ENCODE measurements at places on chromosomes 5 and 9.

DNA sequence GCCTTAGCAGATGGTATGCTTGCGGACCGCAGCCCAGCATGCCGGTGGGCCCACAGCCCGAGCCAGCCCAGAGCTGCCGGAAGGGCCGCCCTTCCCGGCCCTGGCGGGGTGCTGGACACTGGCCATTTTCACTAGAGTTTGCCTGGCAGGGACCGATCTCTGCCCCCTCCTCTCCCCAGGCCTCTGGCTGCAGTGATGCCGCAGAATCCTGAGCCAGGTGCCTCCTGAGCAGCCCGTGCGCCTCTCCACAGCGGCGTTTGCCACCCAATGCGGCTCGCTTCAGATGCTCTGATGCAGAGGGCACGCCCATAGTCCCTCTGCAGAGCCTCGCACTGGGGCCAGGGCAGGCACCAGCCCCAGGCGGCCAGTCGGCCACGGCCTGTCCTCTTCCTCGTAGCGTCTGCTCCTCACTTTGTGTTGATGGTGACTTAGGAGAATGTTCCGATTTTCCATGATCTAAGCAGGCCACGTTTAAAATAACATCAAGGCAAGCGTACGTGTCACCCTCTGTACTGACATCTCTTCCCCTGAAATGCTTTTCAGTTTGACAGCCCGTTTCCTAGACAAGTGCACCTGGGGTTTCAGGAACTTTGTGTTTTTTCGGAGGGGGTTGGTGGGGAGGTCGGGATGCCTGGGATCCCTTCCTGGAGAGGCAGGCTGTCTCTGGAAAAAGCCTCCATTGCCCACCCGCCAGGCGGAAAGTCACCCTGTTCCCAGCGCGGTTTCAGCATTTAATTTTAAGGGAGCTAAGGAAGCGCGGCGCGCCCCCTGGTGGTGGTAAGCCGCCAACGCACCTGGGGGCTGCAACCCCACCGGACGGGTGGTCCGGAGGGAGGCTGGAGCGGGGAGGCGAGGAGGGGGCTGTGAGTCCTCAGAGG is 29.8 kb upstream of the HMCN2 start:
- peak; percentile 65 for DNase-seq

- DNase-seq = no peak
These were observed 168.4 kb downstream of the TTLL11 start for GRCh38 chr9:121924700-121925099.

- no peak for DNase-seq
These were observed 42.7 kb upstream of the SPINK14 start for GRCh38 chr5:148125641-148126040.

GRCh38 chr5:149640350-149640999 is 59.2 kb downstream of the ARHGEF37 start:
- no peak for DNase-seq

- no peak for DNase-seq
These were observed 20.5 kb downstream of the ELP1 start for GRCh38 chr9:108913391-108913790.

- no peak for DNase-seq
These were observed 578.1 kb downstream of the CSNK1G3 start for GRCh38 chr5:124090115-124090514.

DNA sequence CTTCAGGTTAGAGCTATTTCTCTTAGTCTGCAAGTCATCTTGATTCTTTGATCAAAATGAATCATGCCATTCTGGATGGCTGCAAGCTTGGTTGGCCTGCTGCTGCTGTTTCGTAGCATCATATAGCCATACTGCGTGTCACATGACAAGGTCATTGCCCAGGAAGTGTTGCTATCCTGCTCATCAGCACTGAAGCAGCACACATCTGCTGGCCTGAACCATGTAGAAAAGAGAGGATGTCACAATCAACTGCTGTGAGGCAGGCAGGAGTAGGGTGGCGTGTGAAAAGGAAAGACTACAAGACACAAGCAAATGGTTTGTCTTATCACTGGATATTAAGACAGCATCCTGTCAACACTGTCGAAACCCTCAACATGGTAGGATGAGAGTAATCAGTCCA is 376.7 kb upstream of the RORB start:
- no peak for DNase-seq

DNA sequence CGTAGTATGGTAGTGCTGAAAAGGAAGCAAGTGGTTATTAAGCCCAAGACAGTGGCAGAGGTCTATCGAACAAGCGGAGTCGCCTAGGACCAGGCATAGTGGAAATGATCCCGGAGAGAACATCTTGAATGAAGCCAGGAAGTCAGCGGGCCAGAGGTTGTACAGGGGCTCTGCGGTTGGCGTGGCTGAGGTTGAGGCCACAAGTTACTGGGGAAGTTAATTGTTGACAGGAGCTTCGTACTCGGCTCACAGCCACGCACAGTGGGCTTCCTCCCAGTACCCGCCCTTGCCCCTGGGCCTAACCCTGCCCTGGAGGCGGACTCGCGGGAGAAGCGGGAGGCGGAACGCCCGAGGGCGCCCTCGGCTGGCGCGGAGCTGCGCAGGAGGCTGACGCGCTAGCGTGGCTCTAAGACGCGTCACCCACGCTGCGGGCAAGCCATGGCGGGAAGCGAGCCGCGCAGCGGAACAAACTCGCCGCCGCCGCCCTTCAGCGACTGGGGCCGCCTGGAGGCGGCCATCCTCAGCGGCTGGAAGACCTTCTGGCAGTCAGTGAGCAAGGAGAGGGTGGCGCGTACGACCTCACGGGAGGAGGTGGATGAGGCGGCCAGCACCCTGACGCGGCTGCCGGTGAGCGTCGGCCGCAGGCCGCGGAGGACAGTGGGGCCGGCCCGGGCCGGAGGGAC is at the start of gene FBXO4:
FBXO4 (plus strand) TSS at position 410 of the 683 bp plus-strand sequence; CDS start at position 439, 29 bp downstream.
- DNase-seq = peak; percentile 90

GRCh38 chr5:43041669-43042175 is 1.6 kb upstream of the ANXA2R start:
- peak; percentile 82 for DNase-seq

DNA sequence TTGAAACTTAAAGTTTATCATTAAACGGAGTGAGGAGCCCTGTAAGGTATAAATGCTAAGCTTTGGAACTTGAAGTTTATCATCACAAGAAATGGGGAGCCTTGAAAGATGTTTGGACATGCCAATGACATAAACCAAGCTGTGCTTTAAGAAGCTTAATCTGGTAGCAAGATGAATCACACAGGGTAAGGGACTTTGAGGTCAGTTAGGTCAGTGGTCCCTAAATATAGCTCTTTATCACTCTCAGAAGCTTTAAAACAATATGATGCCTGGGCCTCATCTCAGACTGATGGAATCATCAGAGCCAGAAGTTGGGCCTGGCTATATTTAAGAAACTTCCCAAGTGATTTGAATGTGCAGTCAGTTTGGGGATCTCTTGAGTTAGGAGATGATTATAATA is 85.7 kb downstream of the TNC start:
- no peak for DNase-seq

- no peak for DNase-seq
These were observed 107.6 kb upstream of the MPDZ start for GRCh38 chr9:13386935-13387733.

GRCh38 chr9:12785260-12785770 is 10.5 kb downstream of the LURAP1L start:
- no peak for DNase-seq
